Eye (tissue), 1 donor: ENCODE measurements at places on chromosomes 13 and 19.

DNA sequence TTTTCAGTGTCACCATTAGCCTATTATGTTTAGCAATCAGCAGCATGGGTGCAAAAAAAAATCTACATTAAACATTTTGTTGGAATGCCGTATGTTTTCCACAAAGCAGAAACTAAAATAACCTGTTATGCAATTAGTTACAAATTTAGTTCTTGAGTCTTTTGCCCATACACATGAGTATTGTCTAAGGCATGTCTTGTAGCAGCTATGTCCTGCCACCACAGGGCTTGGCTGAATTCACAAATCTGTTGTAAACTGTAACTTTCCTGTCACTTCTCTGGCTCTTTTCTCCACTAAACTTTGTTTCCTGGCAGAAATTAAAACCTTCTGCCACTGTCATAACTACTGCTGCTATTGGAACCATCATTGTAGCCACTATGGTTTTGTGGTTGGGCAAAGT is 277.9 kb upstream of the SPRY2 start:
- DNase-seq = no peak

DNA sequence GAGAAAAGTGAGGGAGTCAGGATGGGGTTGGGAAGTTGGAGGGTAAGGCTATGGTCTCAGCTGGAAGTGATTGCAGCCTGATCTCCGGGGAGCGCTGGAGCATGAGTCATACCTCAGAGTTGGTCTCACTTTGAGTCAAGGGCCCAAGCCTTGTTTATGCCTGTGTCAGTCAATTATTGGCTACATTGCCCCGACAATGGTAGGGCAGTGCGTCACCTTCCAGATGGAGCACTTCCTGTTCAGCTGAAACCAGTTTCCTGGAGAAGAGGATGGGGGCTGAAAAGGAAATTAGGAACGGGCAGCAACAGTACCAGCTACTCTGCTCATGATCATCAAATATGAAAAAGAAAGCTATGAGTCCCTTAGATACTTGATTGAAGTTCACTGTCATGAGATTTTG is 60.4 kb downstream of the ADGRE1 start:
- DNase-seq = no peak

DNA sequence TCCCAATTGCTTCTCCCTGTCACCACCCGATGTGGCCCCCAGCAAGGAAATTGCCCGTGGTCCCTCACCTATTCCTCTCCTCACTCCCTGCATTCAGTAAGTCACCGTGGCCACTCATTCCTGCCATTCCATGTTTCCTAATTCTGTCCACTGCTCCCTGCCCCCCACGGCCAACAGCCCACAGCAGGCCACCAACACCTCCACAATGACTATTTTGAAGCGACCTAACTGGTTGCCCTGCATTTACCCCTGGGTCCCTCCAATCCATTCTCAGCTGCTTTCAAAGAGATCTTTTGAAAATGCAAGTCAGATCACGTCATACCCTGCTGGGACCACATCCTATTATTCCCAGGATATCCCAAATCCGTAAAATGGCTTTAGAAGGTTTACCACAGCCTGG is 210.4 kb downstream of the DCLK1 start:
- no peak for DNase-seq

- no peak for DNase-seq
Measured at GRCh38 chr13:36026531-36026930, 104.7 kb downstream of the DCLK1 start.
